ENCODE measurements at places on chromosomes 13 and 19. TPM values are rescaled to one million over a fixed set of nuclear protein-coding genes. Genes with fewer than 3 reads are reported as not detected.
A peak's percentile ranks its signal among the peaks of the same experiment; 100 is the strongest.

GRCh38 chr19:29965492-29965891 lies 23.5 kb downstream of the URI1 start:
- peaks cover 42% of the 10 kb centered on the region for H3K4me1 ChIP-seq
- H3K4me3 ChIP-seq, result no peak overlapping the region
- H3K27me3 ChIP-seq, result no peaks in the 10 kb centered on the region
- DNase-seq, result no peak

DNA sequence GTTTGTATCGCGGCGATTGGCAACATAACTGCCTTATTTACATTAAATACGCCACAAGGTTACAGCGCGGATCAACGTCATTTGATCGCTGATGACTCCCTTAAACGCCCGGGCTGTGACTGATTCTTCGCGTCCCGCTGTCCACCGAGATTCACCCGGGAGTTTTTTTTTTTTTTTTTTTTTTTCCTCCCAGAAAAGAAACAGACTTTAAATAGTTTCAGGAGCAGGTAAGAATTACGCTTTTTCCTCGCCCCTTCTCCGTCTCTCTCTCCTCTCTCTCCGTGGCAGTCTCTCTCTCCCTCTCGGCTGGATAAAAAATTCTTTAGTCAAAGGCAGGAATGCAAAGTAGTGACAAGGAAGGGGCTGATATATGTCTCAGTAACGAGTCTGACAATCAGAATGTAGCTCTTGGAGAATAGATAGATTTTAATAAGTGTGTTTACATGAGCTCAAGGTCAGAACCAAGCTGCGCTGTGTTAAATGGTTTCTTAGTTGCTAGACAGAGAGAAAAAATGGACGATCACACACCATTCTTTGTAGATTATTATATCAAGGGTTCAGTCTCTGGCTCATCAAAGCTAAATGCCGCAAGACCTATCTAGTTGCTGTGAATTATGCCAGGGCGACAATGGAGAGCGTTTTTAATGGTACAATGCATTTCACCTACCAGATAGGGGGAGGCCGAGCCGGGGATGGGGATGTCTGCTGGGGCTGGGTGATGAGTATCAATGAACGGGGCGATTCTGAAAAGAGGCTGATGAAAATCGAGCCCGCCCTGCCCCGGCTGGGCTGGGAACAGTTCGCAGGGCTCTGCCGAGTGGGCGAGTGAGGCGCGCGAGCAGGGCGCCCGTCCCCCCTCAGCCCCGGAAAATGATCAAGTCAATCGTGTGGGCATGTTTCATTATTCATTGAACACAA lies 147.2 kb upstream of the ZNF536 start:
- no peak for DNase-seq
- peaks cover 91% of the 10 kb centered on the region for H3K27me3 ChIP-seq
- H3K36me3 ChIP-seq, result no peaks in the 10 kb centered on the region
- H3K4me3 ChIP-seq, result peak overlapping the region; percentile 54
- no peak overlapping the region for H3K27ac ChIP-seq

IGFL3 gene
- total RNA-seq, result not detected

GRK1 gene
- total RNA-seq, result not detected

PSG11 gene
- total RNA-seq, result not detected

DNA sequence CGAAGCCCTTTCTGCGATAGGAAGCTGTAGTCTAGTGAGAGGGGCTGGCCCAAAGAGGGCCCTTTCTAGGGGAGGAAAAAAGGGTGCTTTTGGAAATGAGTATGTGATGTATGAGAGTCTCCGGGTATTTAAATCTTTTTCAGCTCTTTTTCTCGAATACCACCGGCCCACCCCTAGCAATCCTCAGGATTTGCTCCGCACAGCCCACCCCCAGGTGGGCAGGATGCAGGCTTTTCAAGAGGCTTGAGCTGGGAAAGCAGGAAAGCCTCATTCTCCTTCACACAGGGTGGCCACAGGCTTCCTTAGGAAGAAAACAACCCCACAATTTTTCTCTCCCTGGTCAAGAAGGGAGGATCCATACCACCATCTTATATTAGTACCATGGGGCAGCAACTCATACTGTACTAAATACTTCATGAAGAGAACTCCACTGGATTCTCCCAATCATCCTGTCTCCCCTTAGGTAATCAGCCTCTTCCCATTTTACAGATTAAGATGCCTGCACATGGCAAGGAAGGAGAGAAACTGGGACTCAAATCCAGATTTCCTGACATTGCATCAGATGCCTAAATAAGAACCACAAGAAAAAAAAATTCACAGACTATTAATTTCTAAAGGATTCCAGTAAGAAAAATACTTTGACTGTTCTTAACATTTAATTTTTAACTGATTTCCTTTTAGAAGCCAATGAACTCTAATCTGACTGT lies 84.4 kb downstream of the STK24 start:
- no peak overlapping the region for H3K27ac ChIP-seq
- H3K27me3 ChIP-seq, result no peaks in the 10 kb centered on the region
- DNase-seq, result no peak
- peaks cover 65% of the 10 kb centered on the region for H3K4me1 ChIP-seq

ATCAY gene
- total RNA-seq, result not detected

STARD13 gene
- total RNA-seq, result 61.0 TPM

PCDH9 gene
- 8.9 TPM for total RNA-seq

FUT6 gene
- 1.1 TPM for total RNA-seq

PIAS4 gene
- total RNA-seq, result 27.6 TPM

IGLON5 gene
- not detected for total RNA-seq

DNA sequence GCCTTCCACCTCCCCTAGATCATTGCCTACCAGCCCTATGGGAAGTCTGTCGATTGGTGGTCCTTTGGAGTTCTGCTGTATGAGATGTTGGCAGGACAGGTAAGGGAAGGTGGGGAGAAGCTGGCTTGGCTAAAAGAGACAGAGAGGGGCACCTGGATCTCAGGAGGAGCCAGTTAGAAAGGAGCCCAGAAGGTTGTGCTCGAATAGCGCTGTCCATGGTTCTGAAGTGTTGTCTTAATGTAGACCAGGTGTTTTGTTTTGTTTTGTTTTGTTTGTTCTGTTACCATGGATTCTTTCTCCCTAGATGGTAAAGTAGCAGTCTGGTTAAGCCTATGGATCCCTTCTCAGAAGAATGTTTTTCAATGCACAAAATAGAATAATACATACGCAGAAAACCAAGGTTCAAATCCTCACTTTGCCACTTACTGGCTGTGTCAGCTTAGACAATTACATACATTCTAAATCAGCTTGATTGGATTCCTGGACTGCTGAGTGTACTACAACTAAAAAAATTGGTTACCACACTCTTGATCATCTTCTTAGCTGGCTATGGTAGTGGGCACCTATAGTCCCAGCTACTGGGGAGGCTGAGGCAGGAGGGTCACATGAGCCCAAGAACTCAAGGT lies 5.9 kb upstream of the CACNG7 start:
- no peaks in the 10 kb centered on the region for H3K36me3 ChIP-seq
- H3K4me1 ChIP-seq, result peaks cover 13% of the 10 kb centered on the region
- no peak overlapping the region for H3K4me3 ChIP-seq
- DNase-seq, result no peak
- H3K27ac ChIP-seq, result no peak overlapping the region
- peaks cover 59% of the 10 kb centered on the region for H3K27me3 ChIP-seq

- no peak overlapping the region for H3K27ac ChIP-seq
- H3K4me3 ChIP-seq, result peak overlapping the region; percentile 60
- peaks cover 10% of the 10 kb centered on the region for H3K27me3 ChIP-seq
- H3K36me3 ChIP-seq, result no peaks in the 10 kb centered on the region
Observed at GRCh38 chr19:33194532-33194885, 379 bp downstream of the LRP3 start.

RAB4B gene
- 48.5 TPM for total RNA-seq

GRCh38 chr19:34259367-34260095 lies 5.2 kb downstream of the GARRE1 start:
- H3K27me3 ChIP-seq, result no peaks in the 10 kb centered on the region
- no peak for DNase-seq
- H3K27ac ChIP-seq, result no peak overlapping the region
- no peak overlapping the region for H3K4me3 ChIP-seq
- H3K36me3 ChIP-seq, result peaks cover 8% of the 10 kb centered on the region
- H3K4me1 ChIP-seq, result peaks cover 27% of the 10 kb centered on the region

DNA sequence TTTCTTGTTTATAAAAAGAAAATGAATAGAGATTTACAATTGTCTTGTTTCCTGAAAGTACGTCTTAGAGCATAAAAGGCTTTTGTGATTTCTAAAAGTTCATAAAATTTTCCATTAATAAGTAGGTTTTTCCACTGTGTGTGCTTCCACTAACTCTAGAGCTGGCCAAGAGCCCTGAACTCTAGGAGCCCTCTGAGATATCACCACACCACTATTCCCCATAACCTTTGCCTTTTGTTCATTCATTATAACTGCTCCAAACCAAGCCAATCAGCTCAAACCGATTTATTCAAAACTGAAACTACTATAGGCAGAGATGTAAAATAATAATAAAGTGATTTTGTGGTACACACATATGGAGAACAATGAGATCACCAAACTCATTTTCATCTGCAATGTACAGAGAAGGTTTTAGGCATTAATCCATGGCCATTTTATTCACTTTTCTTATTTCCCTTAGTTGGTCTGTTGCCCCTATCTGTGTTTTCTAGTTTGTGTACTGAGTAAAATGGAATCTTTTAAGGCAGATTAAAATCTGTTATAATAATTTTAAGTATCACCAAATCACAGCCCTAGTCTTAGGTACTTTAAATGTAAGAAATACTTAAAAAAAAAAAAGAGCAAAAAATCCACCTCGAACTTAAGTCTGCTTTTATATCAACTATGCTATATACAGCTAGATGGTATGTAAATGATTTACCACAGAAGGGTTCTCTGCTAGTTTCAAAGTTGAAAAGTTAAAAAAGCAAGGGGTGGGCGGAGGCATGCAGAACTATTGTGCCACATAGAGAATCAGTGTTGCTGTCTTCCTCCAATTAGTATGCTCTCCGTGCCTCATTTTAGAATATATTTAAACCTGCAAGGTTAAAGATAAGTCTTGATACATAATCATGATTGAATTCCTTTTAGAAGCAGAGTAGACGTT lies 311.3 kb downstream of the KLF12 start:
- H3K4me3 ChIP-seq, result no peak overlapping the region
- H3K36me3 ChIP-seq, result no peaks in the 10 kb centered on the region
- H3K27ac ChIP-seq, result no peak overlapping the region
- H3K27me3 ChIP-seq, result no peaks in the 10 kb centered on the region

DNA sequence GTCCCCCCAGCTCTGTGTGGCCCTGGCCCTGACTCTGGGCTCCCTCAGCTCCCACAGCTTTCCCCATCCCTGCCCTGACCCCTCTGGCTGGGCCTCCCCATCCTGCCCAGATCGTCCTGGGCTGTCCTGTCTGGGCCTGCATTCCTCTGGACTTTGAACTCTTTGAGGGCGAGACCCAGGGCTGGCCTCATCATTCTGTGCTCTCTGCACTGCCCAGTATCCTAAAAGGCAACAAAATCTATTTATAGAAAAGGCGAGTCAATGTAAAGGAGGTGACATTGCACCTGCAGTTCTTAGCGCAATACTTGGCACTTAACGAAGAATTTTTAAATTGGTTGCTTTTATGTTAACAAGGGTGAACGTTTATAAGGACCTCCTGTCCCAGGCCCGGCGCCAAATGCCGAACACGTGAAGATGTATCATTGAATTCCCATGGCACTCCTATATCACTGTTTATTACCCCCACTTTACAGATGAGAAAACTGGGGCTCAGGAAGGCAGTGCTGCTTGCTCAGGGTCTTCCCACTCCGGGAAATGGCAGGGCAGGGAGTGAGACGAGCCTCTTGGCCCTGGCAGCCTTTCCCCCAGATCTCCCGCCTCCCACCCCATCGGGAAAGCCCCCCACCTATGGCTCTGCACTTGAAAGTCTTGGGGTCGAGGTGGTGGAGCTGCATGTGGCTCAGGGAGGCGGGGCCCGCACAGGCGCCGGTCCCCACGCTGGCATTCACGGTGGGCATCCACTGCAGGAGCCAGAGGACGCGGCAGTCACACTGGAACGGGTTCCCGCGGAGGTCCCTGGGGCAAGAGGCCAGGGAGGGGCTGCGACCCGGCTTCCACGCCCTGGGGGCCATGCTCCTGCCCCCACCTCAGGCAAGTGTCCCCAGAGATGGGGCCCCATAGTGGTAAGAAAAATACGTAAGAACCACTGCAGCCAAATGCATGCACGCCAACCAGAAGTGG lies 3.8 kb downstream of the LGI4 start:
- H3K27me3 ChIP-seq, result no peaks in the 10 kb centered on the region
- no peak overlapping the region for H3K27ac ChIP-seq
- DNase-seq, result no peak
- H3K4me3 ChIP-seq, result no peak overlapping the region
- H3K36me3 ChIP-seq, result no peaks in the 10 kb centered on the region

GRCh38 chr19:33203529-33203928 lies 9.4 kb downstream of the LRP3 start:
- no peaks in the 10 kb centered on the region for H3K4me1 ChIP-seq
- DNase-seq, result peak; percentile 20
- no peaks in the 10 kb centered on the region for H3K27me3 ChIP-seq
- no peak overlapping the region for H3K4me3 ChIP-seq
- no peak overlapping the region for H3K27ac ChIP-seq

MTMR6 gene
- total RNA-seq, result 19.8 TPM

CEACAM21 gene
- 28.8 TPM for total RNA-seq

- no peak overlapping the region for H3K27ac ChIP-seq
- no peaks in the 10 kb centered on the region for H3K27me3 ChIP-seq
- no peak overlapping the region for H3K4me3 ChIP-seq
- no peaks in the 10 kb centered on the region for H3K4me1 ChIP-seq
- no peaks in the 10 kb centered on the region for H3K36me3 ChIP-seq
- no peak for DNase-seq
Observed at GRCh38 chr13:51501592-51502152, 48.8 kb upstream of the INTS6 start.

CGB3 gene
- not detected for total RNA-seq

DNA sequence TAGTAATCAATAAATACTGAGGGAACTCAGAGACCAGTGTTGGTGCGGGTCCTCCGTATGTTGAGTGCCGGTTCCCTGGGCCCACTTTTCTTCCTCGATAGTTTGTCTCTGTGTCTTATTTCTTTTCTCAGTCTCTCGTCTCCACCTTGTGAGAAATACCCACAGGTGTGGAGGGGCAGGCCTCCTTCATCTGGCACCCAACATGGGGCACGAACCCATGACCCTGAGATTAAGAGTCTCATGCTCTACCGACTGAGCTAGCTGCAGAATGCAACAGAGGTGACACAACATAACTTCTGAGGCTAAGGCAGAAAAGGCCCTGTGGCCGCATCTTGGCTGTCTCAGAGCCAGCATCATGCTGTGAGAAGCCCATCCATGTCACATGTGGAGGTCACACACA lies 5.3 kb upstream of the ZNF613 start:
- H3K4me3 ChIP-seq, result no peak overlapping the region
- H3K4me1 ChIP-seq, result no peaks in the 10 kb centered on the region
- no peak overlapping the region for H3K27ac ChIP-seq
- no peak for DNase-seq

CILP2 gene
- 0.12 TPM for total RNA-seq

- H3K4me3 ChIP-seq, result no peak overlapping the region
- no peaks in the 10 kb centered on the region for H3K27me3 ChIP-seq
- no peaks in the 10 kb centered on the region for H3K4me1 ChIP-seq
- no peak for DNase-seq
- H3K36me3 ChIP-seq, result no peaks in the 10 kb centered on the region
- H3K27ac ChIP-seq, result no peak overlapping the region
Observed at GRCh38 chr13:34421347-34421719, 520.7 kb upstream of the NBEA start.

GRCh38 chr19:35738021-35738886 lies 4.0 kb downstream of the IGFLR1 start:
- no peak for DNase-seq
- peaks cover 63% of the 10 kb centered on the region for H3K36me3 ChIP-seq
- H3K4me1 ChIP-seq, result peaks cover 32% of the 10 kb centered on the region
- H3K4me3 ChIP-seq, result no peak overlapping the region

GRCh38 chr19:5138606-5139582 lies 170.0 kb downstream of the KDM4B start:
- no peak overlapping the region for H3K4me3 ChIP-seq
- H3K36me3 ChIP-seq, result peaks cover 94% of the 10 kb centered on the region
- DNase-seq, result peak; percentile 72
- H3K27me3 ChIP-seq, result no peaks in the 10 kb centered on the region
